Omental fat pad (tissue), 4 donors: ENCODE measurements at places on chromosomes 4 and X. TPM values are rescaled to one million over a fixed set of nuclear protein-coding genes. Genes with fewer than 3 reads are reported as not detected.

RBMXL3 gene
- total RNA-seq = not detected

DNA sequence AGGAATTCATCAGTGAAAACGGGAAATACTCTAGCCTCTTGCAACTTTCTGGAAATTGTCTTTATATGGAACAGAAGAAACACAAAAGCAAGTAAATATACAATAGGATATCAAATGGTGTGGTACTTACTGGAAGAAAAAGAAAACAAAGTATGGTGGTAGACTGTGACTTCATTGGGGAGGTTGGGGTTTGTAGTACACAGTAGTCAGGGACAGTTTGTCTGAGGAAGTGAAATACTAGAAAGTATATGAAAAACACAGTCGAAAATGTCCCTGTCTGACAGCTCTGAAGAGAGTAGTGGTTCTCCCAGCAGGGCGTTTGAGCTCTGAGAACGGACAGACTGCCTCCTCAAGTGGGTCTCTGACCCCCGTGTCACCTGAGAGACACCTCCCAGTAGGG, 390.0 kb upstream of the NWD2 start:
- DNase-seq = no peak

DNA sequence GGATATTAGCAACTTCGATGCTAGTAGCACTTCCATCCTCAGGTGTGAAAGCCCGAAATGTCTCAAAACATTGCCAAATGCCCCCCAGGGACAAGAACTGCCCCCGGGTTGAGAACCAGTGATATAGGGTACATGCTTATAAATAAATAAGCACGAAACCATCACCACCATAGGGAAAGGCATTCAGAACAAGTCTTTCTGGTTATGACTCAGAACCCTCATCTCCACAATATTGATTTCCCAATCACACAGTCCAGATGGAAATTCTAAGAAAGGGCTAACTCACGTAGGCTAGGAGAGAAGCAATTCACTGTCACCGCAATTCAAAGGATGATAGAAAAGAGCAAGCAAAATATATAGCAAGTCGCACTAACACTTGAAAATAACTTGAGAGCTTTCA, 84.8 kb downstream of the ANOS1 start:
- DNase-seq = no peak

GRCh38 chr4:149164282-149164681, 651.4 kb downstream of the IQCM start:
- no peak for DNase-seq

GRCh38 chr4:41683326-41683725, 65.2 kb downstream of the PHOX2B start:
- DNase-seq = no peak

DNA sequence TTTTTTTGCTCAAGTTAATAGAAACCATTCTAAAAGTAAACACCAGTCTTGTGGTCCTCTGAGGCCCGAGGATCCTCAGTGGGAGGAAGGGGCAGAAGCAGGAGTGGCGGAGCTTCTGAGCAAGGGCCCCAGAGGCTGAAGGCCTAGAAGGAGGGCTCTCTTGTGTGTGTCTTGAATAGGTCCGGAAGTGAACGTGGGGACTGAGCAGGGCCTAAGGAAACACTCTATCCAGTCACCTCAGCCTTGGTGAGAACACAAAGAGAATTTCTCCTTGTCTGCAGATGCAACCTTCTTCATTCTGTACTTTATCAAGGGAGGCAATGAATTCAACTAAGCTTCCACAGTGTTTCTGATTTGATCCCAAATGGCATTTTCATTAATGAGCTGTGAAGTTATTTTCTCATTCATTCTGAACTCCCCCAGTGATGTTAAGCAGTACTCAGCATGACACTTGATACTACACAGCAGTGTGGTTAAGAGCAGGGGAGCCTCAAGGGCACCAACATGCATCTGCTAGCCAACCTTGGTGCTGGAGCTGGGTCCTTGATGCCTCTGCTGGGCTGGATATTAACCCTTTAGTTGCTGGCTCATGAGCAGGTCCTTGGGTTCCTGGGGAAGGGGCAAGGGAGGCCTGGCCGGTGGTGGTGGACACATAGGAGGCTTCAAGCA, 64.7 kb downstream of the RBM47 start:
- DNase-seq = no peak

TLR2 gene
- 80.3 TPM for total RNA-seq

NXF2 gene
- total RNA-seq = not detected

- DNase-seq = no peak
These were observed 14.7 kb downstream of the S100G start for GRCh38 chrX:16664626-16665025.

ARHGAP10 gene
- total RNA-seq = 96.2 TPM

GRCh38 chrX:154785716-154786115, 19.6 kb downstream of the MPP1 start:
- DNase-seq = no peak

- DNase-seq = no peak
These were observed 76.6 kb downstream of the PTPN13 start for GRCh38 chr4:86670756-86671155.

GRCh38 chr4:5974321-5974720, 43.9 kb downstream of the C4orf50 start:
- DNase-seq = no peak

DNA sequence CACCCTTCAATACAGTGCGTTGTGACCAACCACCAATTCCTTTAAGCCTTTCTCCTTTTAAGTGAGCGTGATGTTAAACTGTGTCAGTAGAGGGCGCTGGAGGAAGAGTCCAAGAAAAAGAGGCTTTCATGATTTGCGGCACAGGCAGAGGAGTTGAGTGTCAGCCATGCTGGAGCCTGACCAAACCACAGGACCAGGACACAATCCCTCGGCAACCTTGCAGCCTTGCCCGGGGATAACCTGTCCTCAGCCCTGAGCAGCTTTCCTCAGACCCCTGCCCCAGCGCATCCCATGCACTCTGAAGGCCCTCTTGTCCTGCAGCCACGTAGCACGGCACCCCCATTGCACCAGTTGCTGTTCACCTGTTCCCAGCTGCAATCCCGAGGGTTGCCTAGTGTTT, 53.5 kb upstream of the SMIM31 start:
- no peak for DNase-seq

DNA sequence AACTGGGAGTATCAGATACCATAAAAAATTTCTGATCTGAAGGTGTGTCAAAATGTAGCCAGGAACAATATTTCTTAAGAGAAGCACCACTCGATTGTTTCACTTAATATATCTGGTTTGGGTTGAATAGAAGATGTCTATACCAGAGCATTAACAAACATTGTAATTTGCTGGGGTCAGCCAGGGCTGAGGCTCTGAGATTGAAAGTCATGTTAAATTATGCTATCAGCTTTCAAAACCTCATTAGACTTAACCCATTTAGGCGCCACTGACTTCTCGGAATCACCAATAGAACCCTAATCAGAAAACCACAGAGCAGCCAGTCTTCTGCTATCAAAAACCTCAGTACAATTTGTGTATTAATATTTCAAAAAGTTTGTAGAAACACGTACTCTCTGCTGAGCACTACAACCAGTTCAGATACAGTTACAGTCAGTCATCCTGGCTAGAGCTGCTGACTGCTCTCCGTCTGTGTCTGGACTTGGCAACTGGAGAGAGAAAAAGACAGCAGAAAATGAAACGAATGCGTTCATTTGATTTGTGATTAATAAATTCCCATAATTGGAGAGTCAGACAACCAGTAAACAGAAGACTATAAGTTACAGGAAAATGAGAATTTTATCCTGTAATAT, 848.6 kb upstream of the PABPC4L start:
- DNase-seq = no peak

GRCh38 chr4:85938062-85938461, 421.8 kb downstream of the MAPK10 start:
- DNase-seq = no peak

GPC4 gene
- 27.6 TPM for total RNA-seq

SPANXD gene
- total RNA-seq = not detected
